ENCODE measurements at places on chromosomes 13 and 19. TPM values are rescaled to one million over a fixed set of nuclear protein-coding genes. Genes with fewer than 3 reads are reported as not detected.

Gene RDH8
- not detected for total RNA-seq

Gene C1QTNF9
- total RNA-seq, result not detected

Gene PGLYRP1
- not detected for total RNA-seq

Gene NANOS3
- not detected for total RNA-seq

Gene PALM
- total RNA-seq, result 198 TPM

Gene ZNF837
- 3.4 TPM for total RNA-seq

Gene N4BP2L2
- total RNA-seq, result 194 TPM

Gene ITGBL1
- total RNA-seq, result 301 TPM

Gene ADGRE3
- total RNA-seq, result not detected

Gene SIGLEC12
- not detected for total RNA-seq

Gene REX1BD
- 41.4 TPM for total RNA-seq

Gene GGN
- total RNA-seq, result not detected

Gene APOC4
- total RNA-seq, result not detected

Gene KLK3
- total RNA-seq, result not detected

Gene SACS
- 66.2 TPM for total RNA-seq

Gene ZNF90
- 1.4 TPM for total RNA-seq

Gene TNPO2
- 39.4 TPM for total RNA-seq

Gene DPRX
- total RNA-seq, result not detected

Gene CEACAM18
- not detected for total RNA-seq

Gene C2CD4C
- not detected for total RNA-seq

Gene HSH2D
- total RNA-seq, result not detected

Gene ZNF302
- total RNA-seq, result 30.8 TPM

Gene THAP8
- 4.1 TPM for total RNA-seq

Gene C5AR2
- 0.63 TPM for total RNA-seq

Gene TEX26
- not detected for total RNA-seq

Gene ARMC6
- total RNA-seq, result 29.6 TPM

Gene CD33
- total RNA-seq, result not detected

Gene RASA3
- total RNA-seq, result 36.1 TPM

Gene KCNJ14
- 1.3 TPM for total RNA-seq

Gene TNFRSF19
- 7.3 TPM for total RNA-seq

Gene ENOX1
- 16.4 TPM for total RNA-seq

Gene LGALS14
- not detected for total RNA-seq

Gene C19orf73
- total RNA-seq, result 0.54 TPM

Gene GPR183
- not detected for total RNA-seq

Gene FIZ1
- 4.7 TPM for total RNA-seq

Gene MEIOSIN
- total RNA-seq, result not detected
